Activated CD4-positive, alpha-beta T cell treated with anti-CD3 and anti-CD28 coated beads for 24 hours (primary cell): ENCODE measurements at places on chromosomes 7 and 10.

GRCh38 chr10:74079936-74080590, 70.6 kb downstream of the AP3M1 start:
- DNase-seq, result no peak

DNA sequence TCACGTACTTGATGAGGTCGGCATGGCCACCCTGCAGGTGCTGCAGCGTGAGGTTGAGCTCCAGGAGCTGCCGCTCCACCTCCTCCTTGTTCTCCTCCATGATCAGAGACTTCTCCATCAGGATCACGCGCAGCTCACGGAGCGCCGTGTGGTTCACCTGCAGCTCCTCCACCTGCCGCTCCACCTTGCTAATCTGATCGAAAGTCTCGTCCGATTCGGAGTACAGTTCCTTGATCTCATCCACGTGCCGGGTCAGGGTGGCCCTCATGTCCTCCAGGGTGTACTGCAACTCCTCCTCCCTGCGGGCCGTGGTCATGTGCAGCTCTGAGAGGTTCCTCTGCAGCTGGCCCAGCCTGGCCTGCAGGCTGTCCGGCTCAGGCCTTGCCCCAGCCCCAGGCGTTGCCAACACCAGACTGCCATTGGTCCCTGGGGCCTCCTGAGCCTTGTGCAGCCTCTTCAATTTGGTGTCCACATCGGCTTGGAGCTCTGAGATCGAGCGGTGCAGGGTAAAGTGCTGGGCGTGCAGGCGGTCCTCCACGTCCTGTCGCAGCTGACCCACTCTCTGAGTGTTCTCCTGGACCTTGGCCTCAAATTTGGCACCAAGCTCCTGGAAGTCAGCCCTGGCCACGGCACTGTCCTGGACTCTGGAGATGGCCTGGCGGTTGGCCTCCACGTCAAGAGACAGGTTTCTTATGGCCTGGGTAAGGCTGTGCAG, 13.9 kb downstream of the MMRN2 start:
- no peak for DNase-seq

GRCh38 chr10:100357059-100357858, 10.2 kb downstream of the SCD start:
- no peak for DNase-seq

DNA sequence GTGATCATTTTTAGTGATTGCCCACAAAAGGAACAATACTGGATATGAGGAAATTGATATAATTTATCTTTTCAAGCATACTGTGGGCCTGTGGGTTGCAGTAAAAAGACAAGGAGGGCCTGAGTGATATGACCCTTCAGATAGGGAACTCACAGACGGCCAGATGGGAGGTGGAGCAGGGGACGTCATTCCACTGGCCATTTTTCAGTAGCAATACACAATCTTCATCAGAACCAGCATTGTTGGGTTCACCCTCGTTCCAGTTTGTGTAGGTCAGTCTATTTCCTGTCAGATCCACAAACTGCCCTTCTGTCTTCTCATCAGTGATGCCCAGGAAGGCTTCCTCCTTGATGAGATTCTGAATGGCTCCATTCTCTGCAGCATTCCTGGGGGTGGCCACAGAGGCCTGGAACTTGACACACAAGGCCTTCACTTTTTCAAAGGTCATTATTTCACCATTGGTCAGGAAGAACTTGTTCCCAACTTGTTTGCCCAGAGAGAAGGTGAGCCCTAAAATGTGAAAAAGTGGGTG, 4.5 kb downstream of the MBL2 start:
- DNase-seq, result no peak
